CMK (cell line): ENCODE measurements at places on chromosomes 3 and 15.

DNA sequence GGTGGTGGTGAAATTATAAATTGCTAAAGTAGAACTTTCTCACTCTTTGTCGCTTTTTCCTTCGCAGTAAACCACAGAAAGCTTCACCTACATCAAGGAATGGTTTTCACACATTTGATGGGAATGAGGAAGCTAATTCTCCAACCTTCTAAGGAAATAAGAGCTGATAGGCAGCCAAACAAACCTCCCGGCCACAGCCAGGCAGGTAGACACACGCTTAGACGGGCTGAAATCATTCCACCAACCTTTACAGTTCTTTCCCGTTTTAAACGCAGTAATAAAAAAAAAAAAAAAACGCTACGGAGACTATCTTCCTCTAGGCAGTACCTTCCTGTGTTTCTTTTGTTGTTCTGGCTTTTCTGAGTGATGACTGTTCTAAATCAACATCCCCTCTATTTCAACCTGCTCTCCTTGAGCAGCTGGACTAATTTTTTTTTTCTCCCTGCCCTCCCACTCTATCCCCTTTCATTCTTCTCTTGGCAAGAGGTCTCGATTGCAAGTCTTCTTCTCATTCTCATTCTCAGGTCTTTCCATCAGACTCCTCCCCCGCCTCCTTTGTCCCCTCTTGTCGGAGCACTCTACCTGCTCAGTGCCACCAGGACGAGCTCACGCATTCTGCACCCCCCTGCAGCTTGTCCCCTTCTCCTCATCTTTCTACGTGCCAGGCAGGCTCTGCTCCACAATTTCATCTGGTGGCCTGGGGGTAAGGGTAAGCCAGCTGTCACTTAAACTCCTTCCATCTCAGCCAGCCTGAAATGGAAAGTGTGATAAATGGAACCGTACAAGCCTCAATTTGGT, 391.1 kb upstream of the MDFIC2 start:
- DNase-seq: no peak

GRCh38 chr3:197322149-197322548, 23.7 kb upstream of the DLG1 start:
- DNase-seq: no peak

- no peak for DNase-seq
Measured at GRCh38 chr3:186949281-186949982, 19.1 kb downstream of the ST6GAL1 start.

- no peak for DNase-seq
Measured at GRCh38 chr15:76377217-76377616, 40.6 kb downstream of the ISL2 start.

DNA sequence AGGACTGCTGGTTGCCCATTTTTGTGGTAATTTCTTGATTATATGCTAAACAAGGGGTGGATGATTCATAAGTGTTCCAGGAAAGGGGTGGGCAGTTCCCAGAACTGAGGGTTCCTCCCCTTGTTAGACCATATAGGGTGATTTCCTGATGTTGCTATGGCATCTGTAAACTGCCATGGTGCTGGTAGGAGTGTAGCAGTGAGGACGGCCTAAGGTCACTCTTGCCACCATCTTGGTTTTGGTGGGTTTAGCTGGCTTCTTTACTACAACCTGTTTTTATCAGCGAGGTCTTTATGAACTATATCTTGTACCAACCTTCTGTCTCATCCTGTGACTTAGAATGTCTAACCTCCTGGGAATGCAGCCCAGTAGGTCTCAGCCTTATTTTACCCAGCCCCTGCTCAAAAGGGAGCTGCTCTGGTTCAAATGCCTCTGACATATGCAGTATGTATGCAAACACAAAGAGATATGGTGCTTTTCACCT, 46.2 kb downstream of the C3orf38 start:
- DNase-seq: no peak
